ENCODE measurements at places on chromosomes 3 and 15.

- no peak for DNase-seq
Measured at GRCh38 chr3:196007744-196008335, 74.0 kb downstream of the TFRC start.

- DNase-seq, result no peak
Measured at GRCh38 chr3:156576651-156577348, 21.9 kb upstream of the SSR3 start.

- DNase-seq, result no peak
Measured at GRCh38 chr3:63500196-63500595, 152.3 kb upstream of the SNTN start.

DNA sequence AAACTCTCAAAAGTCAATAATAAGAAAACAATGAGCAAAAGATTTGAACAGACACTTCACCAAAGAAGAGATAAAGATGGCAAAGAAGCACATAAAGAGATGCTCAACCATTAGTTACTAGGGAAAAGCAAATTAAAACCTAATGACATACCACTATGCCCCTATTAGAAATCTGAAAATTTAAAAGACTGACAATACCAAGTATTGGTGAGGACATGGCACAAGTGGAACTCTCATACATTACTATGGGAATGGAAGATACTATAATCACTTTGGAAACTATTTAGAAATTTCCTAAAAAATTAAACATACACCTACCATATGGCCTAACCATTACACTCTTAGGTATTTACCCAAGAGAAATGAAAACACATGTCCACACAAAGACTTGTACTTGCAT lies 35.2 kb upstream of the LAMP3 start:
- no peak for DNase-seq

GRCh38 chr15:96340348-96340597 lies 9.8 kb downstream of the NR2F2 start:
- DNase-seq, result no peak

- DNase-seq, result no peak
Measured at GRCh38 chr3:38046027-38046426, 7.0 kb downstream of the DLEC1 start.

DNA sequence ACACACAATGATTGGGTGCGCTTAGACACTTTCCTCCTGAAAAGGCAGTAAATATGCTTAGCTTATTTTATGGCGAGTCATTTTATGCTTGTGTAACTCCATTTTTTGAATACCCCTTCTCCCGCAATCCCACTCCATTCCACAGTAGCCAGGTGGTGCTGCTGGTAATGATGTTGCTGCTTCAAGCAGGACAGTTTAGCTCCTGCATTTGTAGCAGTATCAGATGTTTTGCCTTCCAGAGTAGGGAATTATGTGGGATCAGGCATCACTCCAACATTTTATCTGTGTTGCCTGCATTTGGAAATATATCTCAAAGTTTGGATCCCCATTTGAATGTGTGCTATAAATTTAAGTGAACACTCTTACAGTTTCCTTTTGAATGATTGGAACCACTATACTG lies 302.1 kb upstream of the SGO1 start:
- DNase-seq, result no peak

- no peak for DNase-seq
Measured at GRCh38 chr15:44535523-44536301, 1.2 kb upstream of the EIF3J start.

DNA sequence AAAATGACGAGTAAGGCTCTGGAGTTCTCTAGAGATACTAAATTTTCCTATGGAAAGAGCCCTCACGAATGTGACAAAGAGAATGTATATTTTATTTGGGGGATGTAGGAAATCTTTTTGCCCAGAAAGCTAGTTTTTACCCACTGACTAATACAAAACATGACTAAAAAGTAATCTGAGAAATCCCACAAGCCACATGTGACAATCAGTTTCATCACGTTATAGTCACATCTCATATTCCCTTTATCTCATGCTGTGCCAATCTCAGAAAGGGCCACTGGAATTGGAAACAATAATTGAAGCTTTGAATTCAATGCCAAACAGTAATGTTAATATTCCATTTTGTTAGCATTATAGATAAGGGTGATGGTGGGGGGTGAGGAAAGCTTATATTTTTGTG lies 509.0 kb upstream of the GOLIM4 start:
- no peak for DNase-seq

GRCh38 chr3:23036728-23037127 lies 166.4 kb upstream of the UBE2E2 start:
- no peak for DNase-seq

GRCh38 chr15:75380773-75381172 lies 12.4 kb upstream of the MAN2C1 start:
- no peak for DNase-seq

DNA sequence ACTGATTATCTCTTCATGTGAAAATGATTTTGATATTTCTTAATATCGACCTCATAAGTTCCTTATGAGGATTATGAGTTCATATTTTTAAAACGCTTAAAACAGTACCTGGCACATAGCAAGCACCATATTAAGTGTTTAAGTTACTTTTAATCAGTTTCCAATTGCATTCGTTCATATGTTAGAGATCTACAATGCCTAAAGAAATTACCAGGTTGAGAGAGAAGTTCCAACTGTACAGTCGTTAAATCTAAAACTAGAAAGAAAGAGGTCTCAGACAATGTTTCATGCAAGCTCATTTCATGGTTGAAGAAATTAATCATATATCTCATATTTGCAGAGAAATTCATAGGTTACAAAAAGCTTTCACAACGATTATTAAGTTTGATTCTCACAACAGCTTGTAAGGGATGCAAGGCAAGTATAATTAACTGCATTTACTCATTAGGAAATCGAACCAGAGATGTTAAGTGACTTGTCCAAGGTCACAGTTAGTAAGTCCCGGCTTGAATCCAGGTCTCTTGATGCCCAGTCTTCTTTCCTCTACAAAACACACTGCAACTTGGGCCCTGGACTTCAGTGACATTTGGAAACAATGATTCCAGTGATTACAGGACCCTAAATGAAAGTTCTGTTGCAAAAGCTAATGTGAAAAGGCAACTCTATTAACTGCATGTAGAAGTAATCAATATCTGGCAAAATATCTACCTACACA lies 1.3 kb downstream of the MYO5A start:
- no peak for DNase-seq

GRCh38 chr15:39638041-39638440 lies 57.2 kb downstream of the THBS1 start:
- no peak for DNase-seq

DNA sequence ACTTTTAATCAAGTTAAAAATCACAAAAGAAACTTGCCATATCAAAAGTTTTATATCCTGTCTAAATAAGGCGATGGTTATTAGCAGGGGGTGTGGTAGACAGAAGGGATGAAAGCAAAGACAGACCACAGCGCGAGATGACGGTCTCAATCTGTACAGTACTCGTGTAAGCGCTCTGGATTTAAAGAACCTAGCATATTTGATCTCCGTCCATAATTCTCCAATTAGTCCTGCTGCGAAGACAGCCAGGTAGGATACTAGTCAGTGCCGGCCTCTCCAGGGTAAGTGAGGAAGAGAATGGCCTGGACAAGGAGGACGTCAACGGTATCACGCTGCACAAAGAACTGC lies 701 bp downstream of the SGO1 start:
- DNase-seq, result no peak

- no peak for DNase-seq
Measured at GRCh38 chr3:111299192-111299615, 227.6 kb downstream of the NECTIN3 start.

- DNase-seq, result peak; percentile 29
Measured at GRCh38 chr3:48739955-48740823, 23.2 kb upstream of the IP6K2 start.

- no peak for DNase-seq
Measured at GRCh38 chr15:70447928-70448698, 315.2 kb downstream of the UACA start.

GRCh38 chr3:30268288-30268687 lies 338.1 kb upstream of the TGFBR2 start:
- no peak for DNase-seq

- DNase-seq, result no peak
Measured at GRCh38 chr3:16474216-16474615, 39.3 kb downstream of the RFTN1 start.

DNA sequence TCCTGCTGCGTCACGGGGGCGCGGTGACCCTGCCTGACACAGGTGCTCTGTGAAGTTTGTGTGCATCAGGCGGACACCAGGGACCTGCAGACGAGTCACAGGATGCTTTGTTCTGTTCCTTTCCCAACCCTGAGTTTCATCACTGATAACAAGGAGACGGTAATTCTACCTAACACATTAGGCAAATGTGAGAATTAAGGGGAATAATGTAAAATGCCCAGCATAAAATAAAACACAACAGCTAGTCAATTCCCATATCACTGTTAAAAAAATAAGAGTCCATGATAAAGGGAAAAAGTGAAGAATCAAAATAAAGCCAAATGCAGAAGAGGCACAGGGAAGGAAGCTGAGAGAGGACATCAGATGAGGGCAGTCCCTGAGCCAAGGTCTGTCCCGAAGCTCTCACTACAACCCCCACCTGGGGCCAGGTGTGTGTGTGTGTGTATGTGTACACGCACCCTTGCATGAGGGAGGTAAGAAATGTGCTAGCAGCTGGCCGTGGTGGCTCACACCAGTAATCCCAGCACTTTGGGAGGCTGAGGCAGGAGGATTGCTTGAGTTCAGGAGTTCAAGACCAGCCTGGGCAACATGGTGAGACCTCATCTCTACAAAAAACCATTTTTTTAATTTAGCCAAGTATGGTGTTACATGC lies 27.5 kb downstream of the PLA2G4D start:
- no peak for DNase-seq

- no peak for DNase-seq
Measured at GRCh38 chr3:149442851-149443544, 31.5 kb upstream of the TM4SF4 start.

- DNase-seq, result peak; percentile 64
Measured at GRCh38 chr3:62318752-62319569, 54.4 kb downstream of the FEZF2 start.

GRCh38 chr15:93819826-93820225 lies 411.5 kb upstream of the MCTP2 start:
- DNase-seq, result no peak

GRCh38 chr3:94360987-94361386 lies 298.1 kb downstream of the NSUN3 start:
- DNase-seq, result no peak

DNA sequence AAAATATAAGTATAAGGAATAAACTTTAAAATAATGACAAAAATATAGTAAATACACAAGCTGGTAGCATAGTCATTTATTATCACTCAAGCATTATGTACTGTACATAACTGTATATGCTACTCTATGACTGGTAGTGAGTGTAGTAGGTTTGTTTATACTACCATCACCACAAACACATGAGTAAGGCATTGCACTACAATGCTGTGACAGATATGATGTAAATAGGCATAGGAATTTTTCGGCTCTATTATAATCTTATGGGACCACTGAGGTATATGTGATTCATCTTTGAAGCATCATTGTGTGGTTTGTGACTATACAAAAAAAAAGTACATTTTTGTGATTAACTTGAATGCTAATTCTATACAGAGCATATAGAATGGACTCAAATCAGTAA lies 35.3 kb upstream of the FBN1 start:
- DNase-seq, result no peak

DNA sequence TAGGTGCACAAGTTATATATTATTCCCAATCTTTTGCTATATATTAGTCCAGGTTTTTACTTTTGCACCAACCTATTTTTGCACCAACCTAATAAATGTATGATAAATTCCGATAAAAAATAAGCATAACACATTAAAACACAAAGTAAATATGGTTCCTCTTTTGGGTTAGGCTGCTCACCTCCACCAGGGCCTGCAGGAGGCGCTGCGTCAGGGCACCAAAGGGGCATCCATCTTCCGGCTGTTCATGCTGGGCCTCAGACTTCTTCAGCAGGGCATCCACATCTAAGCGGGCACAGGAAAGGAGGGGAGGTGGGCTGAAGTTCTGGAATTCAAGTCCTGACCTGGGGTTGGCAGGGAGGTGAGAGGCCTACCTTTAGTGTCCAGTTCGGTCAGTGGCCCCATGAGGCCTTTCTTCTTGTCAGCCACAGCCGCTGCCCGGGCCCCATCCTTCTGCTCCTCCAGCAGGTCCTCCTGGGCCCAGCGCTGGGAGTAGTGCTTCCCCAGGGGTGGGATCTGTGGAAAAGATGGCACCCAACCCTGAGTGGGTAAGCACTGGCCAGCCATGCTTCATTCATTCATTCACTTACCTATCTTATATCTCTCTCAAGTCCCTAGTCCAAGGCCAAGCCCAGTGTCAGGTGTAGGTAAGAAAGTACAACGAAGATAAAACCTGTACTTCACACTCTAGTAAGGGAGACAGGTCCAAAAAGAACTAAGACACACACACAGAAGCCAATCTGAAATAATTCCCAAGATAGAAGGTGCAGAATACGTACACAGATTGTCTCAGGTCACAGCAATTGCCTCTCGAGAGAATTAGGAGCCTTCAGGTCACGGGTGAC lies 5.2 kb downstream of the TADA3 start:
- no peak for DNase-seq

DNA sequence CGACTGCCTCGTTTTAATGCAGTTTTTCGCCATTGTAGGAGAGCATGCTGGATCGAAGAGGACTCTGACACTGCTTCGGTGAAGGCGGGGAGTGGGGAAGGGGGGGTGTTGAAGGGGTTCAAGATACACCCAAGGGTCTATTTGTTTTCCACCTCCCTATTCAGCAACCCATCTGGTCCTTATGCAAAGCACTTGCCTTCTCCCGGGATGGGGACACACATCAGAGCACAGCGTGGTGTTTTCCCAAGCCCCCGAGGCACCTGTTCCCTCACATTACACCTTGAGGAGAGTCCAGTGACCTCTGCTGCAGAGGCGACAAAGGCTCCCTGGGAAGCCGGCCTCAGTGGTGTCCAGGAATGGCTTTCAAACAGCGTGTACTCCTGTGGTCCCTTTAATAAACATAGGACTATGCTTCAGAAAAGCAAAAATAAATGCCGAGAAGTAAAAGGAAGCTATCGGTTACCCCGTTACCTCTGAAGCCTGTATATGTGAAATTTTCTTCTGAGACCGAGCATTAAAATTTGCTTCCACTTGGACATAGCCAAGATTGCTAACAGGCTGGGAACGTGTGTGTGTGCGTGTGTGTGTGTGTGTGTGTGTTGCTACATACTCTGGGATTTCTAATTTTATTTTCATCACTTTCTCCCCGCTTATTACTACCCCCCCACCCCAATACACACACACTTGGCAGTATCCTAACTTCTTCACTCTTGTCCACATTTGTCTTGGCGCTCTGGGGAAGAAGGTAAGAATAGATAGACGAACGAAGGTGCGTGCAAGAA lies 53.2 kb downstream of the CCDC54 start:
- no peak for DNase-seq

GRCh38 chr3:51637941-51638471 lies 33.0 kb upstream of the TEX264 start:
- DNase-seq, result no peak

DNA sequence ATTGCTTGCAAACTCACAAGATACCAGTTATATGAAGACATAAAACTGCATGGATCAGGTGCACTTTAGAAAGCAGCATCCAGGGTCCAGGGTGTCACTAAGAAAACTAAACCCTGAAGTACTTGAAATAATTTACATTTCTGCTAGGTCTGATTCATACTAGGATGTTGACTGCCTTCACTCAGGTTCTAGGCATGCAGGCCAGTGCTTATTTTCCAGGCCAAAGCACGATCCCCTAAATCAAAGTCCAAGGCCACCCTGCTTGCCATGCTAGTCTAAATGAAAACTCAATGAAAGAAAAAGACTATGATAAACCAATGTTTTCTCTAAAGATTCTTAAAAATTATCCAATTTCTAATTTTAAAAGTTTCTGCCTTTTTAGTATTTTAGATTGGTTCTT lies 49.4 kb downstream of the GREM1 start:
- no peak for DNase-seq

GRCh38 chr3:23987356-23987755 lies 42.3 kb downstream of the NR1D2 start:
- DNase-seq, result no peak

Measured in activated T-cell treated with anti-CD3 and anti-CD28 coated beads for 4 hours (primary cell).